ENCODE measurements at places on chromosomes 6 and 20.

DNA sequence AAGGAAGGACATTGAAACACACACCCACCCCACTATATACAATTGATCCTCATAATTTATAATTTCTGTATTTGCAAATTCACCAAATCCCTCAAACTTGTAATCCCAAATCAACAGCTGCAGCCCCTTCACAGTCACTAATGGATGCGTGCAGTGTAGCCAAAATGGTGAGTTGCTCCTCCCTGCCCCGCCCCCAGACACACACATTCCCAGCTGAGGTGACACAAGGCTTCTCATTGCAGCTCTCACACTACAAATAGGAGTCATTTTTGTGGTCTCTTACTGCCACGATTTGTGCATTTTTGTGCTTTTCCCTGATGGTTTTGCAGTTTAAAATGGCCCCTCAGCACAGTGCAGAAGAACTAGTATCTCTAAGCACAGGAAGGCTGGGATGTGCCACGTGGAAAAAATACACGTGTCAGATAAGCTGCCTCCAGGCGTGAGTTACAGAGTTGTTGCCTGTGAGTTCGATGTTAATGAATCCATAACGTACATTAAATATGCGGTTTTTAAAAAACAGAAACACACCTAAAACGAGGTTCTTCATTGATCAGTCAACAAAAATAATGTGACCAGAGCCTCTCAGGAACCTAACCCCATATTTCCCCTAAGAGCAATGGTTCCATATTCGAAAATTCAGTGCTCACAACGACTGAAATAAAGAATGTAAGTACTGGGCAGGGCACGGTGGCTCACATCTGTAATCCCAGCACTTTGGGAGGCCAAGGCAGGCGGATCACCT is 8.2 kb downstream of the ATP9A start:
- DNase-seq, result no peak

GRCh38 chr20:49315580-49315979 is 37.7 kb upstream of the ZNFX1 start:
- DNase-seq, result no peak

- DNase-seq, result no peak
Measured at GRCh38 chr20:8860011-8860495, 208.8 kb upstream of the PLCB4 start.

- DNase-seq, result no peak
Measured at GRCh38 chr6:38131527-38131965, 312.0 kb downstream of the ZFAND3 start.

- DNase-seq, result no peak
Measured at GRCh38 chr6:39037082-39037508, 11.5 kb upstream of the GLP1R start.

DNA sequence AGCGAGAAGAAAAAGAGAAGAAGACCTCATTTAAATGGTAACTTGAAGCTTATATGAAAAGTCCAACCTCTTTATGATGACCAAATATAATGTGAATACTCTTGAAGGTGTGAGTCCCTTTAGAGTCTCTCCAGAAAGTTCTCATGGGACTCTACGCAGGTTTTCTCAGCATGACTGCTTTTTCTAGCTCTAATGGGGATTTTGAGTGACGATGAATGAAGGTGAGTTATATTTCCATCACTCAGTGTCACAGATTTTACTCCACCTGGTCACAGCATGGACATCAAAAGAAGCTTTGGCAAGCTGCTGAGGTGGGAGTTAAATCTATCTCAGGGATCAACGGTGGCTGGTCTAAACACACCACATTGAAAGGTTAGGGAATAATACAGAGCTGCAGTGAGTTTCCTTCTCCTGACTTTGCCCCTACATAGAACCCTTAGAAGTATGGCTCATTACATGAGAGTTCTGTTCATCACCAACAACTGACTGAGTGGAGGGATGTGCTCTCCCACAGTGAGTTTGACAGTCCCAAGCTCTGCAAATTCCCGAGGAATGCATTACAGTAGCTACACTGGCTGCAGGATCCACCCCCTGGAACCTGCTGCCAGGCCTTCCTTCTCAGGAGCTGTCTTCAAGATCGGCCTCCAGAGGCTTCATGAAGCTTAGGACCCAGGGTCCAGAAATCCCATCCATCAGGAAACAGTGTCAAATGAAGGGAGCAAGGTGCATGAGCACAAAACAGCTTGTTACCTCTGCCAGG is 126.8 kb downstream of the FOXC1 start:
- no peak for DNase-seq

DNA sequence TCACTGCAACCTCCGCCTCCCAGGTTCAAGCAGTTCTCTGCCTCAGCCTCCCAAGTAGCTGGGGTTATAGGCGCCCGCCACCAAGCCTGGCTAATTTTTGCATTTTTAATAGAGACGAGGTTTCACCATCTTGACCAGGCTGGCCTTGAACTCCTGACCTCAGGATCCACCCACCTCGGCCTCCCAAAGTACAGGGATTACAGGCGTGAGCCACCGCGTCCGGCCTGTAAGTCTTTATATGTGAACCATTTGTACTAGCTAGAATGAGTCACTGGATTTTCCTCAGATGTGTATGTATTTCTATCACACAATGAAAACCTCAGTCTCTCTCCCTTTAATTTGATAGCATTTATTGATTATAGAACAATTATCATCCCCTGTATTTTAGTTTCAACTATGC is 34.0 kb downstream of the ITCH start:
- no peak for DNase-seq

GRCh38 chr6:44642870-44643522 is 255.5 kb downstream of the CDC5L start:
- peak; percentile 21 for DNase-seq

- DNase-seq, result no peak
Measured at GRCh38 chr6:2921520-2922115, 18.5 kb upstream of the SERPINB9 start.

DNA sequence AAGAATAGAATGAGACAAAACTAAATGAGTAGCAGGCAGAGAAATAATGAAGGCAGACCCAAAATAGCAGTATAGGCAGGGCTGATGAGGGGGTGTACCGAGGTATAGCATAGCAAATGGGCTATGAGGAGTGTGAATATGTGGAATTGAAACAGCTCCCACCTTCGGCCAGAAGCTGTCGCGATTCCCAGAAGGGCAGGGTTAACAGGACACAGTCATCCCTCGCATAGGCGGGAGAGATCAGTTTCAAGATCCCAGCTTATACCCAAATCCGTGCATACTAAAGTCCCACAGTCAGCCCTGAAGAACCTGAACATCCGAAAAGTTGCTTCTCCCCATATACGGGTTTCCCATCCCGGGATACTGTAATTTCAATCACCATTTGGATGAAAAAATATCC is 82.7 kb downstream of the PTPRK start:
- no peak for DNase-seq

GRCh38 chr6:67815623-67816022 is 819.5 kb upstream of the ADGRB3 start:
- no peak for DNase-seq

- DNase-seq, result no peak
Measured at GRCh38 chr6:151402228-151402627, 10.9 kb upstream of the ZBTB2 start.

DNA sequence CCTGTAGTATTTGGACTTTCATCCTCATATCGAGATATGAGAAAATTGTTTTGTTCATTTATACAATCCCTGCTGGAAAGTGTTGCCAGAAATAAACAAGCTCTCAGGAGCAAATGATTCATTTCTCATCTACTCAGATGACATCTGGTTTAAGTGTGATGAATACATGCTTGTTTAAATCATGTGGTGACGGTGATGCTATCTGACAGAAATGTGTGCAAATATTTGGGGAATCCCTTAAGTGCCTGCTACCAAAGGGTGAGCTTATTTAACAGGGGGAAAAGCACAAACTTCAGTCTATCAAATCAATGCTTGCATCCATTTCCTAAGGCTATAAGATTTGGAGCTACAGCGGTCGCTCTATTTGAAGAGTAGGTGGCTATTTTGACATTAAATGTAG is 368.3 kb upstream of the SASH1 start:
- DNase-seq, result no peak

DNA sequence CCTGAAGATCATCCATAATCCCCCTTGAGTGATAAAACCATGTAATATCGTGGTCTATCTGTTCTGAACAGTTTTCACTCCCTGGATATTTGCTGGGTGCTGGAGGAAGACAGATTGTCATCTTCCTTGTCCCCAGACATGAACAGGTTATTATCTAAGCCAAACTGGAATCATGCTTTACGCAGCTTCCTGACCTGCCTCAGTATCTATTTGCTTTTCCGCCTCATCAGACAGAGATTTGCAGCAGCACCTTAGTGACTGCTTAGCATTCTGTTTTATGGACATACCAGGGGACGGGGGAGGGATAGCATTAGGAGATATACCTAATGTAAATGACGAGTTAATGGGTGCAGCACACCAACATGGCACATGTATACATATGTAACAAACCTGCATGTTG is 124.6 kb downstream of the SLC23A2 start:
- DNase-seq, result no peak

DNA sequence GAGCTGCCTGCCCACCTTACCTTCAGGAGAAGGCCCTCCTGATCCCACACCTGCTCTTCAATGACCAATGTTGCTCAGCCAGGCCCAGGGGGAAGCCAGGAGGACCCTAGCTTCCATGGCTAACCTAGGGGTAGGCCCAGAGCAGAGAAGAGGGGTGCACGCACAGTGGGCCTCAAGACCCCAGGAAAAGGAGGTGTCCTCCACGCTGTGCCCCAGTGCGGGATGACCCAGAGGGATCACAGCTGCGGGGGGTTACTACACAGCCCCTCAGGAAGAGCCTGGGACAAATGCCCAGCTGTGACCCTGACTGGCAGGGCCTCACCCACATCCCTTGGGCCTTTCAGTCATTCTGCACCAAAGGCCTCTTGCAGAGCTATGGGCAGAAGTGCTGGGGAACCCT is 31.6 kb upstream of the APMAP start:
- no peak for DNase-seq

DNA sequence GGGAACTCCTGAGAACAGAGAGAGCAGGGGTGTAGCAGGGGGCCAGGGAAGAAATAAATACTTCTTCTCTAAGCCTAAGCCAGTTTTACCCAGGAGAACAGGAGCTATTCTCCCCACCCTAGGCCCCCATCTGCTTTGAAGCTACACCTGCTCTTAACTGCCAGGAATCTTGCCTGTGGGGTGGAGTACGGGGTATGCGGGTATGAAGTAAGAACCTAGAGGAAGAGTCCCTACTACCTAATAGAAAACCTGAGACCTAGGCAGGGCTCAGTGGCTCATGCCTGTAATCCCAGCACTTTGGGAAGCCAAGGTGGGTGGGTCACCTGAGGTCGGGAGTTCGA is 1.5 kb downstream of the SLC29A1 start:
- DNase-seq, result no peak

GRCh38 chr6:30915591-30915946 is 1.5 kb downstream of the VARS2 start:
- DNase-seq, result no peak

- no peak for DNase-seq
Measured at GRCh38 chr20:5786930-5787795, 37.0 kb downstream of the SHLD1 start.

GRCh38 chr20:36988494-36988966 is 37.0 kb upstream of the SAMHD1 start:
- DNase-seq, result no peak

DNA sequence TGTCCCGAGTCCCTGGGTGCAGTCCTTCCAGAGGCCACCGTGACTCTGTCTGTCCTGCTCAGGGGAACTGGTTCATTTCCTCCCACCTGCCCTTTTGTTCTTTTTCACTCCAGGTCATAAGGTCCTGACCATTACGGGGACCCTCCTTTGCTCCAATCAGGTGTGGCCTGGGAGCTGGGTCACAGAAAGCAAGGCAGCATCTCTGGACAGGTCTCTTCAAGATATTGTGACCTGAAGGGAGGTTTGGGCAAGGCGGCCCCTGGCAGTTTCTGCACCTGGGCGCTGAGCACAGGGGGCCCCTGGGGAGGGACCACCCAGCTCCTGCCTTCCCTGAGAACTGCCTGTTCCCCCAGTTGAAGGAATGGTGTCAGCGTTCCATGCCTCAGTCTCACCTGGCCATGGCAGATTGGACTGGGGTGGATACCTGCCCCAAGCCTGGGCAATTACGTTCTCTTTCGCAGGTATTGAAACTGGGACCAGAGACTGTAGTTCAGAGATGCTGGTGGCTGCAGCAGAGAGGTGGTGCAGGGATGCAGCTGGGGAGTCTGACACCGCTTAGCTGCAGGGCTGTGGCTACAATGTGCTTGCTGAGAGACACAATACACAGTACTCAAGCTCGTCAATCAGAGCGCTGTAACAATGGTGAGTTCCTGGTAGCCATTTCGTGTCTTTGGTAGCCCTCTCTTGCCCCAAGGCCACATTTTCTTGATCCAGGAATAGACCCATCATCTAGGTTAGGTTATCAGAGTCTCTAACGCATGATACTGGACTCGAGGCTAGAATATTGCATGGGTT is 15.6 kb upstream of the NELFCD start:
- no peak for DNase-seq

GRCh38 chr6:144661116-144661806 is 376.1 kb downstream of the UTRN start:
- DNase-seq, result peak; percentile 82

DNA sequence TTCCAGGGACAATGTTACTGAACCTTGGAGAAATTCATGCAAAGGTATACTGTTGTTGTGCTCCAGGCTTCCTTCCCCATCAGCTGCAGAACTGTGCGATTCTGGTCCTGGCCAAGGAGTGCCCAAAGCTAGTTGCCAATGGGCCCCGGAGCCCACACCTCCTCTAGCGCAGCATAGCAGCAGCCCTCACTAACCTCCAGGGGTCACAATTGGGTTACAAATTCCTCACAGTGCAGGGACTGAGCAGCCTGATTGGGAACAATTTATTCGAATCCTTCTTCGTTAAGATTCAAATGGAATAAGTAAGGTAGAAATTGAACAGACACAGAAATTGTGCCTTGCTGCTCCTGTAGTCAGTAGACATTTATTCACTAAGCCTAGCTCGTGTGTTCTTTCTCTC is 284.9 kb downstream of the PRKN start:
- DNase-seq, result no peak

- peak; percentile 57 for DNase-seq
Measured at GRCh38 chr20:50987493-50988210, 29.0 kb downstream of the MOCS3 start.

DNA sequence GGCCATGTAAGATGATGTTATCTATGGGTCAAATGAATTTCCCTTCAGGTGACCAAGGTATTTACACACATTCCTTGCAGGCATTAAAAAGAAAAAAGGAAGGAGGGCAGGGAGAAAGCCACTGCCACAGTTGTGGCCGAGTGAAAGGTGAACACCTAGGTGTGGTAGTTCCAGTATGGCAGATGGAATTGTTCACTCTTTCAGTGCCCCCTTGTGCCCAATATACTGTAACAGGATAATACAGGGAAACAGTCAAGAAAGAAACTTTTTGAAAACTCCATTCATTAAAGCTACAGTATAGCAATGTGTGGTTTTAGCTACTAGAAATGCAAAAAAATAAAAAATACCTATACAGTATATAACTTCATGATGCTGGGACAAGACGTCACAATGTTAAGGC is 52.1 kb downstream of the BMP2 start:
- DNase-seq, result no peak

GRCh38 chr6:109927052-109927451 is 51.1 kb upstream of the GPR6 start:
- DNase-seq, result no peak
